CD4-positive, alpha-beta T cell (primary cell): ENCODE measurements at places on chromosomes 2 and 18.

GRCh38 chr2:30588994-30589393 lies 141.9 kb downstream of the LCLAT1 start:
- DNase-seq = no peak

DNA sequence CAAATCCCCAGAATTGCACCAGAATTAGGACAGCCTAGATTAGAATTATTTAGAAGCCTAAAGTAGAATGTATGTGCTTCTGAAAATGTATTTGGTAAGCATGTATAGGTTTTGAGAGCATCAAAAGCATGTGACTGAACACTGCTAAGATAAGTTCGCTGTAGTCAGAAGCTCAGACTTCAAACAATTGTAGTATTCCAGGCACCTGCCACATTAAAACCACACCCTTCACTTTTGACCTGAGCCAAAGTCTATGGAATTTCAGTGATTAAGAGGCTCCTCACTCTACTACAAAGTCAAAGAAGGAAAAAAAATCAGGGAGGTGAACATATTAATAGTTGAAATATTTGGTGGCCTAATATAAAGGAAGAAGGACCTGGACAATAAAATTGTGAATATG lies 8.2 kb downstream of the KCNJ3 start:
- no peak for DNase-seq

- no peak for DNase-seq
Observed at GRCh38 chr2:157415591-157416101, 28.2 kb downstream of the CYTIP start.

- DNase-seq = no peak
Observed at GRCh38 chr18:76437011-76437410, 58.0 kb downstream of the ZNF516 start.

DNA sequence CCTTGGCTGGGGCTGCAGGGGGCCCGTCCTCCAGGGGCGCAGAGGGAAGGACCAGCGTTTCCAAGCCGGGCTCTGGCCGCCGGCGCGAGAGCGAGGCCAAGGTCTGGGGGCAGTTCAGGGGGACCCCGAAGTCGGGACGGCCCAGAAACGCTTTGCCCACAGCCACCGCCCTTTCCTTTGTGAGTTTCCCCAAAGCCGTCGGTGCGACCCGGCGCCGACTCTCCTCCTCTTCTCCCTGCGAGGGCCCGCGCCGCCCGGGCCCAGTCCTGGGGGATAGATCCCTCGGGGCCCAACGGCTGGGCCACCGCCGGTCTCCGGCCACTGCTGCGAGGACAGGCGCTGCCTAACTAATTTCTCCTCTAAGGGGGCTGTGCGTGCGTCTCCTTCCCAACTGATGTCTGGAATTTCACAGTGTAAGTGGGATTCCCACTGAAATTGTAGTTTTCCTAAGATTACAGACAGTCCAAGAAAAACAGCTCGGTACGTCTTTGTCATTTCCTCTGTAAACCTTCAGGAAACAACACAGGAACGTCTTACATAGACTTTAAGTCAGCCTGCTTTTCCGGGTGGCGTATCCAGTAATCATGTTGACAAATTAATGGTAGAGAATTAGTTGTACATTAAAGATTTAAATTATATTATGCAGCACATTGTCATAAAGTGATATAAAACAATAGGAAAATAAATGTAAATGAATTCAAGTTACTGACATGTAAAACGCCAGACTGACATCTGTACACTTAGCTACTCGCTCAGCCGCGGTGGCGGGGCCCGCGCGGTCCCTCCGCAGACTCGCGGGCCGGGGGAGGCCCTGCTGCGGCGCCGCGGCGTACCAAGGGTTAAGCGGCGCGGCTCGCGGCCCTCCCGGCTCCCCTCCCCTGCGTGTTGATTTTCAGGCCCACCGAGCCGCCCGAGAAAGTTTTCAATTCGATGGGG lies 139.4 kb upstream of the SIX3 start:
- DNase-seq = no peak

GRCh38 chr2:201420442-201421113 lies 30.7 kb downstream of the TRAK2 start:
- DNase-seq = no peak

- DNase-seq = no peak
Observed at GRCh38 chr2:162114271-162114670, 37.8 kb downstream of the GCG start.

GRCh38 chr2:173596244-173596643 lies 241.6 kb downstream of the CDCA7 start:
- no peak for DNase-seq

- DNase-seq = no peak
Observed at GRCh38 chr2:158112992-158113391, 11.3 kb downstream of the UPP2 start.

DNA sequence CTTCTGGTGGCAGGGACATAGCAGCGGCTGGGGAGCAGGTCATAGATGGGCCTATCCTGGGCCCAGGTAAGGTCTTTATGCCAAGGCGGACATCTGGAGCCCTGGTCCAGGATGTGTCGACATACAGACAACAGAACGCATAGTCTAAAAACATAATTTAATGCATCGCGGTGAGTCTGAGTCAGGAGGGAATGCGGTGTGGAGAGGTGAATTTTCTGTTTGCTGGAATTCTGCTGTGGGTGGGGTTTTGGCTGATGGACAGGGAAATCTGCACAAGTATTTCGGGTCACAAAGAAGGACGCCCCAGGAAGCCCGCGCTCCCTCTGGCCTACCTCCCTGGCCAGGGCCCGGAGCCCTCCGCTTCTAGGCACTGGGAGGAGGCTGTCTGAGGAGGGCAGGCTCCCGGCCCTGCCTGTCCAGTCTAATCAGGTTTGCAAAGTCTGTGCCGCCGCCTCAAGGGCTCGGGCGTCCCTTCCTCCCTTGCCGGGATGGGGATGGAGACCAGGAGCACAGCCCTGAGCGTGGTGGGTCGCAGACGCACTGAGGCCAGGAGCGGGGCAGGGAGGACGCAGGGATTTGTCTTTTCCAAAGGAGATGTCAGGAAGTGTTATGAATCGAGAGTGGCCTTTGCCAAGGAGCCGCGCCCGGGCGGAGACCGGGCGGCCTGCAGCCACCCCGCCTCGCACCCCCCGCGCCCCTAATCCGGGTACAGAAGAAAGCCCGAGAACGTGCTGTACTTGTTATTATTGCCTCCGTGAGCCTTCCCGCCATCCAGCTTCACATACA lies 2.3 kb downstream of the C1QL2 start:
- no peak for DNase-seq

DNA sequence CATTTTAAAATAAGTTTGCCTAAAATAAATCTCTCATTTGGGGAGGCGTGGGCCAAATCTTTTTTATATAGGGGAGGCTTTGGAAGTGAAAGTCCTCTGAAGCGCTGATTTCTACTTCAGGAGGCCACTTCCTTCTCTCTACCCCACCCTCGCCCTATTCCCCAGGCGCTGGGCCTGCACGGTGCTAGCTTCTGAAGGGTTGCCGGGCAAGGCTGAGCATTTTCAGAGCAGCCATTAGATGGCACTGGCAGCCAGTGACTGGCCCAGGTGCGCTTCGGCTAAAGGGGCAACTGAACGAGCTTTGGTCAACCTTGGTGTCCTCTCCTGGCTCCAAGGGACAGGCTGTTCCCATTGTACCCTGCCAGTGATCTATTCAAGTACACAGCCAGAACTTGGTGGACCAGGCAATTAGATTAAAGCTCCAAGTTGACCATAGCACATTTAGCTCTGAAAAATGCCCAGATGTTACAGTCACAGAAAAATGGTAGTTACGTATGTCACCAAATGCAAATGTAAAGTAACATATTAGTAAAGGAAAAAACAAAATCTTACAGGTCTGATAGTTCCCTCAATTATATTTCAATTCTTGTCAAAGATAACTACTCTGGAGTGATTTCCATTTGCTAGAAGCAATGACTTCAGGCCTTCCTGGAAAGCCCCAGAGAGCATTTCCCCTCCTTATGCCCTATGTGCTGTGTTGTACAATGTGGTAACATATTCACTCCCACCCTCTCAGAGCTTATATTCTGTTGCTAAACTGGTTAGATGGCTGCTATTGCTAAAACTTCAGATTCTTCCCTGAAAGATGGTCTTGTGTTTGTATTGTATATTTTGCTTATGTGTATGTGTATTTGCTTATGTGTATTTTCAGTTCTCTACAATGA lies 2.1 kb downstream of the POMC start:
- DNase-seq = peak; percentile 20

DNA sequence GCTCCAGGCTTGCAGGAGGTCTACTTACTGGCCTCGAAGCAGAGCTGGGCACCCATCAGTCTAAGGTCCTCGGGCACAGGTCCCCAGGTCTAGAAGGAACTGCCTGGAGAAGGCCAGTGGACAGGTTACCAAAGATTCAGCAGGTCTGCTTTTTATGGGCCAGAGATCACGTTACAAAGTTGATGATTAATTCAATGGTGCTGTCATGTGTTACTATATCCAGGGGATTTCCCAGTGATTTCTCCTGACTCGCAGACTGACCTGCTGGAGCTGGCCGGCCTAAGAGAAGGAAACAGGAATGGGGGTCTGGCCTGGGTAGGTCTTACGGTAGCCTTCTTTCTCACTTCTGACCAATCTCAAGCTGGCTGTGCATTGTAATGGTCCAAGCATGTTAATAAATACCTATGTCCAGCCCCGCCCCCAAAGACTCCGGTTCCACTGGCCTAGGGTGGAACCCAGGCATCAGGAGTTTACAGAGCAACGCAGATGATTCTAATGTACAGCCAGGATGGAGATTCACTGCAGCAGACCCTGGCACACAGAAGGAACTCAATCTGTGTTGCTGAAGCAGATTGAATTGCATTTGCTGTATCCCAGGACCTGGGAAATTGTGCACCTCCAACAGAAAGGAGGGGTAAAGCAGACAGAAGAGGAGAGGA lies at the start of gene NEURL3:
Gene NEURL3 (minus strand): TSS at position 127 of the 659 bp plus-strand sequence. CDS start 71 bp downstream, at position 56.
- DNase-seq = no peak
